Substantia nigra (tissue), 51 donors: ENCODE measurements at places on chromosomes 5 and 9.

GRCh38 chr9:37639109-37639762 lies 11.5 kb upstream of the FRMPD1 start:
- DNase-seq: no peak

GRCh38 chr9:21096172-21096900 lies 18.6 kb upstream of the IFNB1 start:
- no peak for DNase-seq

- DNase-seq: no peak
These were observed 388.8 kb downstream of the ZSWIM6 start for GRCh38 chr5:61720829-61721228.

GRCh38 chr5:120615967-120616645 lies 152.0 kb downstream of the PRR16 start:
- DNase-seq: no peak

- no peak for DNase-seq
These were observed 97.1 kb upstream of the ZNF608 start for GRCh38 chr5:124843596-124843899.

DNA sequence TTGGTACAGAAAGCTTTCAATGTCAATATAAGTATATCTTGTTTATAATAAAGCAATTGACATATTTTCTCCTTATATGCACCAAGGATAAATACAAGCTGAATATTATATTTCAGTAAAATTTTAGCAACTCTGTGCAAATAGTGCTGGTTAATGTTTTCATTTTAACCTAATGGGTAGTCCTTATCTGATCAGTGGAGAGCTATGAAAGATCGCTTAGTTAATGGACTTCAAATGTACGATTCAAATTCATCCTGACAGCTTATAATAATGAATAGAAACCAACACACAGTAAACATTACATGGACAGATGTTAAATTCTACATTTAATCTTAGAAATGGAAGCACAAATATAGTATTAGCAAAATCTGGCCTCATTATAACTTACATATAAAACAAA lies 1495.2 kb upstream of the C9orf72 start:
- no peak for DNase-seq

DNA sequence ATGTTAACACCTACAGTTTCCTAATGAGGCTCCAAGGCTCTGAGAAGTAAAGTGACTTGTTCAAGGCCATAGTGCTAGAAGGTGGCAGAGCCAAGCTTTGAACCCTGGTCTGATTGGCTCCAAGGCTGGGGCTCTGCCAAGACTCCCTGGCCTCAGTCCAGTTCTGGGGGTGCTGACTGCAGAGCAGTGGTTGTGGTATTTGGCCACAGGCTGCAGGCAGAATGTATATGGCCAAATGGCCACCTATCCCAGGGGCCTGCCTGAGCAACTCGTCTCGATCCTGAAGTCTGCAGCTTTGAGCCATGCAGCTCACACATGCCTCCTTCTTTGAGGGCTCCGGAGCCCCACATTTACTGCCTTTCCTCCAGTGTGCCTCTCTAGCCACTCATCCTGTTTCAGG lies 9.7 kb upstream of the NEK6 start:
- no peak for DNase-seq

DNA sequence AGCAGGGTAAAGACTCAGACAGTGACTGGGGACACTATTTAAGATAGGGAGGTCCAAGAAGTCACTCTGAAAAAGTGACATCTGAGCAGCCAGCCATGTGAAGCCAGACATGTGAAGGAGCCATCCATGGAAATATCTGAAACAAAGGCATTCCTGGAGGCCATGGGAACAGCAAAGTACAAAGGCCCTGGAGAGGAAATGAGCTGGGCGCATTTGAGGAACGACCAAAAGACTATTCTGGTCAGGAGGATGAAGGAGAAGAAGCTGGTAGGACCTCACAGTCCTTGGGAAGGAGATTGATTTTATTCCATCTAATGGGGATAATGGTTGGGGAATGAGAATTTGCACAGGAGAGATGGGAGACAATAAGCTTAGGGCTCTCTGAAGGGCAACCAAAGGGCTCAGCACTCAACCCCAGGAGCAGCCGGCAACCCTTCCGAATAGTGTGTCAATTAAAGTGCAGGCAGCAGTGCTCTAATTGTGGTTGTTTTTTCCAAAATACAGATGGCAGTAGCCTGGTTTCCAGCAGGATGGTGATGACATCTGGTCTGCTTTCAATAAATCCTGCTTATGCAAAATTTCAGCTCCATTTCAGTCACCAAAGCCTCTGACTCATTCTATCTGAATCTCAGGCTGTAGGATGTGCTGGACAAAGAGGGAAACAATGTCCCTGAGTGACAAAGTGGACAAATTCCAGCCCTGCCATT lies 26.7 kb downstream of the FOXI1 start:
- DNase-seq: no peak

DNA sequence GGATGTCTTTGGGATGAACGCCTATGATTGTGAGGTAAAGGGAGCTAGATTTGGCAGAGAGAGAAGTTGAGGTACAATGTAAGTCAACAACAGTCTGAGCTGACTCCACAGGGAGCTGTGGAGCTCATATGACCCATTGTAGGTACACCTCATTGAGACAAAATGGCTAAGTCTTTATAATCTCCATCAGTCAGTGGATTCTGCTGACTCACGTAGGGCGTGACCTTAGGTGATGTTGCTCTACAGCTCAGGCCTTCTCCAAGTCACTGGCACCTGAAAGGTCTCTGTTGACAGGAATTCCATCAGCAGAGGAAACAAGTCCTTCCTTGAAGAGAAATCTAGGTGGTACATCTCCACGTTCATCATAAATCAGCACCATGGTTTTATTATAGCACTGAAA lies 118.2 kb upstream of the PRR16 start:
- DNase-seq: no peak

DNA sequence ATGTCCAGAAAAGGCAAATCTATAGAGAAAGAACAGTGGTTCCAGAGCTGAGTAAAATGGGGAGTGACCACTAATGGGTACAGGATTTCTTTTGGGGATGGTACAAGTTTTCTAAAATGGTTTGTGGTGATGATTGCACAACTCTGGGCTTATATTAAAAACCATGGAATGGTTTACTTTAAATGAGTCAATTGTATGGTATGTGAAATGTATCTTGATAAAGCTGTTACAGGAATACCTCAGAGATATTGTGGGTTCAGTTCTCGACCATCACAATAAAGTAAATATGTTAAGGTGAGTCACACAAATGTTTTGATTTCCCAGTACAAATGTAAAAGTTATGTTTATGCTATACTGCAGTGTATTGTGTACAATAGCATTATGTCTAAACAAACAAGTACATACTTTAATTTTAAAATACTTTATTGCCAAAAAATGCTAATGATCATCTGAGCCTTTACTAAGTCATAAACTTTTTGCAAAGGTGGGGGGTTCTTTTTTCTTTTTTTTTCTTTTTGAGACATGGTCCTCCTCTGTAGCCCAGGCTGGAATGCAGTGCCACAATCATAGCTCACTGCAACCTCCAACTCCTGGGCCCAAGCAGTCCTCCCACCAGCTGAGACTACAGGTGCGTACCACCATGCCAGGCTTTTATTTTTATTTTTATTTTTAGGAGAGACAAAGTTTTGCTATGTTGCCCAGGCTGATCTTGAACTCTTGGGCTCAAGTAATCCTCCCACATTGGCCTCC lies 65.9 kb downstream of the SHOC1 start:
- no peak for DNase-seq

GRCh38 chr5:517535-518100 lies 6.6 kb downstream of the SLC9A3 start:
- no peak for DNase-seq

- DNase-seq: no peak
These were observed 360.5 kb downstream of the ICE1 start for GRCh38 chr5:5783021-5783420.

DNA sequence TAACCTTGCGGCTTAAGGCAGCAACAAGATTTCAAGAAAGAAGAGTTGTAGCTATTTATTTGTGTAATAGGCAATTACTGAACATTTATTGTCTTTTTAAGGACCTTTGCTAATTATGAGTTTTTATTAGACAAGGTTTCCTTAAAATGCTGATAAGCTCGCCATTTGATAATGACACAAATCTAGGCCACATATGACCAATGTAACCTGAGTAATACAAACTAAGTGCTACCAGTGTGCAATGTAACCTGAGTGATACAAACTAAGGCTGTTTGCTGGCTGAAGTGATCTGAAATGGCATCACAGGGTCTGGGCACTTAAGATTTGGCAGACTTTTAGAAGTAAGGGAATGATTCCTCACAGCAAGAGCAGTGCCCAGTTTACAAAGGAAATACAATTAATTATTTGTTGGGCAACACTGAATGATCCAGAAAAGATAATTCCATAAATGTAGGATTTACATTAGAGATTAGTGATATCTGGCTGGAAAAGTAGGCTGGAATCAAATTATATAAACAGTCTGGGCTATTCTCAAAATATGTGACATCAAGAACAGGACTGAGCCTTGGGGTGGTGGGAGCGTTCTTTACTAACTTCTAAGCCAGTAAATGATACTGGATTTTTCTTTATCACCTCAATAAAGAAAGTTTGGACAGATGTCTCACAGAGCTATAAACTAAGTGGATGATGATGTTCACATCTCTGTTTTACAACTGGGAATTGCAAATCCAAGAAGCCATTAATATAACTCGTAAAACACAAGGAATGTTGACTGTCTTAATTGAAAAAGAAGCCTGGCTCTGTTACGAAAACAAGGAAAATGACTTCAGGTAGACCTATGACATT lies 54.8 kb downstream of the MRPS27 start:
- DNase-seq: no peak

DNA sequence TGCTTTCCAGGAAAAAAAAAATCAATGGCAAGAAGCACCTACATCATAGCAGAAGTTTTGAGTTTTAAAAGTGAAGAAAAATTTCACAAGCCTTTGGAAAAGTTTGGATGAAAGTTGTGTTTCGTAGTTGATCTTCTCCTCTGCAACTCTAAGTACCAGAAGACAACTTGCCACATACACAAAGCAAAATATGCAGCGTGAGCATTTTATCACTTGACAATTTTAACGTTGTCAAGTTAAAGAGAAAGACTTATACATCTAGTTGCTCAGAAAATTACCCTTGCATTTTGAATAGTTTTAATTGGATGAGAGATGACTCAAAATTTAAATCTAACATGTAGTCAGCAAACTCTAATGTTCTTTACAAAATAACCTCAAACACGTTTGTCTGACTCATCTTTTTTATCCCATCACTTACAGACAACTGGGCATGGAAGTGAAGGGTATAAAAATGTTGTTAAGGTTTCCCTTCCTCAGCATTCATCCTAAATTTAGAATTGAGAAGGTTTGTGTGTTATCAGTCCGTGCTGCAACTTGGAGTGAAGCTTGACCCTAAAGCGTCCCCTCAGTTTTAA lies 213.4 kb downstream of the MARCHF11 start:
- DNase-seq: no peak

DNA sequence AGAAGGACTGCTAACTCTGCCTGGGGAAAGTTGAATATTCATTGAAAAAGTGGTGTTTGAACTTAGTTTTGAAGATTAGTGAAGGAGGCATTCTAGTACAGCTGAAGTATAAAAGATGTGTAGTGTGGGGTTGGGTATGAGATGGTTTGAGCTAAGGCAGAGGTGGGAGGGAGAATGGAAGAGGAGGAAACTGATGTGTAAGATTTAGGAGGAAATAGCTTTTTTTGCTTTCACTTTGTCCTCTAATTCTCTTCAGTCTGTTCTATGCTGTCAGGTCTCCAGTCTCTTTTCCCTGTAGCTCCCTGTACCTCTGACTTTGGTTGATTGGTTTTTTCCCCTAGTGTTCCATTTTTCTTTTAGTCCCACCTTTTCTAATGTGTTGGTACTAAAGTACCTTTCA lies 9.0 kb downstream of the CREBRF start:
- no peak for DNase-seq

DNA sequence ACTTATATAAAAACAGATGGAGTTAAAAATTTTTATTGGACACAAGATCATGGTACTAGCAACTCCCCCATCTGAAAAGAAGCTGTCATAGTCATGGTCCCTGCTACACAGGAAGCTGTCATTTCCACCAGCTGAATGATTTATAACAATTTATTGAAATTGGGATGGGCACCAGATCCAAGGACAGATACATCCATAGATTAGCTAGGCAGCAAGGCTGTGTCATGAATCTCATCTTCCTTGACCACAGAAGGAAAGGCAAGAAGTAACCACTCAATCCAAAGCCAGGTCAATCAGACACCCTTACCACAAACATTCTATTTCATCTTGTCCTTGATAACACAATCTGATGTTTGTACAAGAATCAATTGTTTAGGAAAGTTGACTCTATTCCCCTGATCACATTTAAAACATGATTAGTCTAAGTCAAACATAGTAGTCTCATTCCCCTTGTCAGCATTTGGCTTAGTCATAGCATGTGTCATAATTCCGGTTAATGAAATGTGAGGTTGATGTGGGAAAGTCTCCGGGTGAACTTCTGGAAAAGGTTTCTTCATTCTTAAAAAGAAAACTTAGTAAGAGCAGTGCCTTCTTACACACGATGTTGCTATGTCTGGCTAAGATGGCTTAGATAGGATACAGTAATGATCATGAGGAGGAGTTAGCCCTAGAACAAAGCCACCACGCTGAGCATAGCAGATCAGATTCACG lies 462.6 kb upstream of the PAPPA start:
- no peak for DNase-seq

DNA sequence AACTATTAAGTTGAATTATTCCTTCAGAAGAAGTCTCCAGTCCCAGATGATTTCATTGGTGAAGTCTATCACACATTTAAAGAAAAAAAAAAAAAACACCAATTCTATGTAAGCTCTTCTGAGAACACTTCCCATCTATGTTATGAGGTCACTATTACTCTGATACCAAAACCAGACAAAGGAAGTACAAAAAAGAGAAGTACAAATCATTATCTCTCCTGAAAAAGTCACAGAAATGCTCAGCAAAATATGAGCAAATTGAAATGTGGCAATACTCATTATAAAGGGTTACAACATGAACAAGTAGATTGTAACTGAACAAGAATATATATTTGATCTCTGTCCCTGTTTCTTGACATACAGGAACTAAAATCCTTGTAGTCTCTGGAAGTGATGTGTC lies 280.4 kb downstream of the TLE1 start:
- no peak for DNase-seq

- no peak for DNase-seq
These were observed 71.6 kb downstream of the SETX start for GRCh38 chr9:132283165-132283564.

DNA sequence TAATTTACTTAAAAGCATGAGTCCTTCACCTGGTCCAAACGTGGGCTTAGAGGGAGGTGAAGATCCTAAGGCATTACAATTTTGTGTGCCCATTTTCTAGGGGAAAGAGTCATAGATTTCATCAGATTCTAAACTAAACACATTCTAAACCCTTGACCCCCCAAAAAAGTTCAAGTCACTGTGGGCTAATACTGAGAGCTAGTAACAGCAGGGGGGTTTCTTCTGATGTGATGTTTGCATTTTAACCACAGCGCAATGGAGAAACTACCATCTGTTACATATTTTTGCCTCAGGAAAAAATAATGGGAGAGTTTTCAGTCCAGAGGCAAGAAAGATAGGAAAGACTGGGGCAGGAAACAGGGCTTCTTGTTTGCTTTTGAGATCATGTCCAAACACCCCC lies 110.8 kb upstream of the SLC1A3 start:
- DNase-seq: no peak

- DNase-seq: peak; percentile 52
These were observed 861 bp downstream of the NTRK2 start for GRCh38 chr9:84670138-84671041.

GRCh38 chr9:13330396-13331004 lies 51.0 kb upstream of the MPDZ start:
- no peak for DNase-seq
